Stimulated activated CD4-positive, alpha-beta T cell treated with anti-CD3 and anti-CD28 coated beads, Interleukin-1b, Interleukin-23, amount 100 ng/mL, for 48 hours (primary cell): ENCODE measurements at places on chromosomes 5 and 9.
A peak's percentile ranks its signal among the peaks of the same experiment; 100 is the strongest.

DNA sequence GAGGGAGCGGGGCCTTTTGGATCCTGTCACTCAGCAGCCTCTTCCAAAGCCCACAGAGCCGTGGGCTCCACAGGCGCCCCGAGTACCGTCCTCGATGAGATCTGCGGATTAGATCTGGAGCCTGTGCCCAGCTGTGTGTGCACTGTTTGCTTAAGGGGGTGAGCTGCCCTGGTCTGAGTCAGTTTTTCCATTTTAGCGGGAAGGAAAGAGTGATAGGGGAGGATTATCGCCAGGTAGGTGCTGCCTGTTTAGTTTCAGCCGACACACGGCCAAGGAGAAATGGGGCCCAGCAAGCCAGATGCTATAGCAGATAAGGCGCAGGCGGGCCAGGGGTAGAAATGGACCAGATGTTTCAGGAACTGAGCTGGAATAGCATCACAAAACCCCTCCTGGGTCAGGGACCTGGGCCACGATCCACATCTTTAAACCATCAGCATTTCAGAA, 18.1 kb downstream of the COL5A1 start:
- DNase-seq = no peak

- DNase-seq = no peak
These were observed 138.7 kb downstream of the DRD1 start for GRCh38 chr5:175305251-175305650.

- DNase-seq = no peak
These were observed 48.4 kb upstream of the PWWP2A start for GRCh38 chr5:160167624-160168165.

- no peak for DNase-seq
These were observed 270.8 kb downstream of the PSAT1 start for GRCh38 chr9:78567693-78568092.

- DNase-seq = no peak
These were observed 31.9 kb downstream of the ICE1 start for GRCh38 chr5:5454391-5454790.

DNA sequence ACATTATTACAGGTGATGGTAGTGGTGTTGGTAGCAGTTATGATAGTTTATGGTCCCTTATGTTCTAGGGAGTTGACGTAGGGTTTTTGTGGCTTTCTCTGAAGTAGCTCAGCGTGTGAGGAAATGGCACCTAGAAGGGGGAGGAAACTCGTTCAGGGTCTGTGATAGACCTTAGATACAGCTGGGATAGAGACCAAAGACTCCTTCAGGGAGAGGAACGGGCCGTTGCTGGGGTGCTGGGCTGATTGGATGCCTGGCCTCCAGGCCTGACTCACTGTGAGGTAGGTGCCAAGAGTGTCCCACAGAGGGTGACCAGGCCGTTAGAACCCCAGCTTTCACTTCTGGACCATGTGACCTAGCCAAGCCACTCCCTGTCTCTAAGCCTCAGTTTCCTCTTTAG, 96.6 kb downstream of the DAB2IP start:
- DNase-seq = no peak

- DNase-seq = no peak
These were observed 15.0 kb downstream of the C9orf72 start for GRCh38 chr9:27558307-27558706.

- DNase-seq = no peak
These were observed 193.4 kb downstream of the ARRDC3 start for GRCh38 chr5:91189480-91190313.

DNA sequence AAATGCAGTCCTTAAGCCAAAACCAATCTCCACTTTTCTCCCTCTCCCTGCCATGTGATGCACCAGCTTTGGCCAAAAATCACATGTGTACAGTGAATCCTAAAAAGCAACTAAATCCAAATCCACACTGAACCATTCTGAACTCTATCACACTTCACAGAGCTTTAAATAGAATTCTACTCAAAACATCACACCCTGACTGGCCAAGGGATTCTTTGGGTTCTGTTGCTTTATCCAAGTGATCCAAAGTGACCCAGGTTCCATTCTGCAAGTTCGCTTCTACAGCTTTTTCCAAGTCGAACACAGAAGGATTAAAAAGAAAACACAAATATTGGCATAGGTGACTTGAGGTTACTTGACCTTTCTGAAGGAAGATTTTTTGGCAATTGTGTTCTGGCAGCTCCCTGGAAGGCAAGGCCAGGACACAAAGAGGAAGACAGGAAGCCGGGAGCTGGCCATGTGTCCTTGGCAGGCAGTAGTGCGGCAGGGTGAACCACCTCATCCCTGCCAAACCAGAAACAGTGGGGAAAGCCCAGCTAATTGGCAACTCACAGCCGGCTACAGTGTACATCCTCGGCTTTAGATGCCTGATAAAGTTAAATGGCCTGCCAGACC, 115.0 kb downstream of the NFIB start:
- DNase-seq = no peak

GRCh38 chr9:126478216-126478981, 135.3 kb upstream of the LMX1B start:
- DNase-seq = no peak

GRCh38 chr5:102754767-102755431, at the start of gene PAM:
Gene PAM (plus strand): TSS chr5:102755305. CDS start chr5:102866196, 110,891 bp downstream.
- peak; percentile 77 for DNase-seq

DNA sequence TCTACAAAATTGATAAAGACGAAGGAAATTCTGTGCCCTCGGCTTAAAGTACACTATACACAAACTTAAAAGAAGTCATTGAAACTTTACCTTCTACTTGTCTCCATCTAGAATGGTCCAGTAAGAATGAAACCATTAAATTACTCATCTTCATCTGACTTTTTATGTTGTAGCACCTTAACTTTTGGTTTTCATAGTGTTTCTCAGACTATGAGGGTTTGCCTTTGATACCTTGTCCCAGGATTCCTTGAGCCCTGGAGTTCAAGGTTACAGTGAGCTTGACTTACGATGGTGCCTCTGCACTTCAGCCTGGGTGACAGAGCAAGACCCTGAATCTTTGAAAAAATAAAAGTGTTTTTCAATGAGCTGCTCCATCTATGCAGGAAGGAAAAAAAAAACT, 132.2 kb downstream of the CDC42SE2 start:
- no peak for DNase-seq

- no peak for DNase-seq
These were observed 192.8 kb upstream of the IZUMO3 start for GRCh38 chr9:24738421-24738961.

DNA sequence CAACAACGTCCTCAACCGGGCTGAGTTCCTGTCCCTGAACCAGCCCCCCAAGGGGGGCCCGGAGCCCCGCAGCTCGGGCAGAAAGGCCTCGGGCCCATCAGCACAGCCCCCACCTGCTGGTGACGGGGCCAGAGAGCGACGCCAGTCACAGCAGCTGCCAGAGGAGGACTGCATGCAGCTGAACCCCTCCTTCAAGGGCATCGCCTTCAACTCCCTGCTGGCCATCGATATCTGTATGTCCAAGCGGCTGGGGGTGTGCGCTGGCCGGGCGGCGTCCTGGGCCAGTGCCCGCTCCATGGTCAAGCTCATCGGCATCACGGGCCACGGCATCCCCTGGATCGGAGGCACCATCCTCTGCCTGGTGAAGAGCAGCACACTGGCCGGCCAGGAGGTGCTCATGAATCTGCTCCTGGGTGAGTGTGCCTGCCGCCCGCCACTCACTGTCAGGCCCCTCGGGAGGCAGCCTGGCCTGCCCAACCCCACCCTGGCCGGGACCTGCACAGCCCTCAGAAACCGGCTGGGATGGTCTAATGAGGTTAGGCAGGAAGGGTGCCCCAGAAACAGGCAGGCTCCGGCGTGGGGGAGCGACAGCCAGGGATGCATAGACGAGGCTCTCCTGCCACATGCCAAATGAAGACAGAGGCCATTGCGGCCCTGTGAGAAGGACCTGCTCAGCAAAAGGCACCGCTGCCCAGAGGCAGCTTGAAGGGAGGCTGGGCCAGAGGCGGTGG, 678 bp downstream of the PLPP7 start:
- DNase-seq = no peak

DNA sequence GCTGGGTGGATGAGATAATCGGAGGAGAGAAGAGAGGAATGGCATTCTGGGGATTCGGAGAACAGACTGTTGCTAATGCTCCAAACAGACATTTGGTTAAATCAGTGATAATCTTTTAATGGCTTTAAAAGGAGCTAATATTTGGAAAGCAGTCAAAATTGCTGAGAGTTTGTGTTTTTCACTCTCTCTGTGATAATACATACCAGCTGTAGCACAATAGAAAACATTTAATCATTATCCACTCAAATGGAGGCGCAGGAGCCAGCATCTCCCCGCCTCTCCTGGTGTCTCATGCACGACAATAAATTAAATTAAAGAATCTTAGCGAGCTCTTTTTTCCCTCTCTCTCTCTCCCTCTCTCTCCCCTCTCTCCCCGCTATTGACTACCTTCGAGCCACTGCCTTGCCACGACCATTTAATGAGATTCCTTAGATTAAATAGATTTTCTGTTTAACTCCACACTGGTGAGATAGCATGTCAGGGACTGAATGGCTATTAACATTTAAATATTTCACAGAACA, 268.6 kb upstream of the MVB12B start:
- no peak for DNase-seq
